ENCODE measurements at places on chromosomes 12 and 14. TPM values are rescaled to one million over a fixed set of nuclear protein-coding genes. Genes with fewer than 3 reads are reported as not detected.

The IPO4 gene
- 27.8 TPM for total RNA-seq

The POTEG gene
- total RNA-seq: not detected

The PTPRO gene
- total RNA-seq: 1.3 TPM

The WNT1 gene
- not detected for total RNA-seq

The SCNN1A gene
- total RNA-seq: 0.37 TPM

The B3GNT4 gene
- total RNA-seq: 0.09 TPM

The SLC35F4 gene
- total RNA-seq: 0.28 TPM

The TAS2R46 gene
- 1.8 TPM for total RNA-seq

The WIF1 gene
- not detected for total RNA-seq

The IFNG-AS1 gene
- not detected for total RNA-seq

The CAPZA3 gene
- total RNA-seq: 0.14 TPM

The DHH gene
- under 0.01 TPM for total RNA-seq

The KERA gene
- total RNA-seq: not detected

The TAS2R19 gene
- total RNA-seq: 4.0 TPM

The ADSS1 gene
- 5.3 TPM for total RNA-seq

The NTS gene
- total RNA-seq: 6.0 TPM

Measured in smooth muscle cell of bladder (primary cell).